ENCODE measurements at places on chromosomes 3 and 15.

DNA sequence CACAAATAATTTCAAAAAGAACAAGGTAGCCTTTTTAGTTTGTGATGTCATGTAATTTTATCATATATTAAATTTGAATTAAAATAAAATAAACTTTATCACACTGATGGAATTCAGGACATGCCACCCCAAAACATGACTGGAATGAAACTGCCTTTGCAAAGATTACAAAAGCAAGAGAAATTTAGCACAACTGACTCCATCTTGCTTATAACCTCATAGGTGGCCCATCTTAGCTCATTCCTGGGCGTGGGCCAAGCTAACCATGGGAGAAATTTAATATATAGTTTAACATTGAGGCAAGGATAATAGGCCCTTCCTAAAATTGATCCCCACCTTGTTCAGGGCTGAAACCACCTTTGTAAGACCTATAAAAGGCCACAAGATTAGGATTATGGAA, 235.6 kb downstream of the ZNF385D start:
- no peak for DNase-seq

- no peak for DNase-seq
Measured at GRCh38 chr3:47974974-47975470, 41.2 kb downstream of the MAP4 start.

DNA sequence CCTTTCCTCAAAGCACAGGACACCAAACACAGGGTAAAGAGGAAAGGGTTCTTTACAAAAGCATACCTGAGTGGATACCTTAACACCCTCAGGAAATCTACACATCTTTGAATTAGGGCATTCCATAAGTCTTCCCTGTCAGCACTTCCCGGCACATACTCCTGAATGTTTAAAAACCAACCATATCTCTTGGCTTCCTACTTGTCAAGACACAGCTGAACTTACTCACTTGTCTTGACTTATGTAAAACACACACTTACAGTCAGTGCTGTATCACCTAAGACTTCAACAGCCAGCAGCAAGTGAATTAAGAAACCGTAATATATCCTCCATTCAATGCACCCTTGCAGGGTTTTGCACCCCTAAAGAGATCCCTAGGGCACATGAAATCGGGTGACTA, 17.5 kb downstream of the IL1RAP start:
- no peak for DNase-seq

DNA sequence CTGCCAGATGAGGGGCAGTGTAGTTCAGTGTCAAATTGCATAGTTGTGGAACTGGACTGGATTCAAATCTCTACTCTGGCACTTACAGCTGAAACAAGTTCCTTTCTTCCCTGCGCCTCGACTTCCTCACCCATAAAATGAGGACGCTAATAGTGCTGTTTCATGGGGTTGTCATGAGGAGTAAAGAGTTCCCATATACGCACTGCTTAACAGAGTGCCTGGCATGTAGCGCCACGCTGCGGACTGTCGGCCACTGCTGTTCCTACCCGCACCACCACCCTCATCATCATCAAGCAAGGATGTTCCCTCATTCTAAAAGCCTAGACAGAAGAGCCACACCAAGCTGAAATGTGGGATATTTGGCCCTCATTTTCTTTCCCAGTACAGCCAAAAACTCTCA, 91.9 kb downstream of the CHDH start:
- no peak for DNase-seq

DNA sequence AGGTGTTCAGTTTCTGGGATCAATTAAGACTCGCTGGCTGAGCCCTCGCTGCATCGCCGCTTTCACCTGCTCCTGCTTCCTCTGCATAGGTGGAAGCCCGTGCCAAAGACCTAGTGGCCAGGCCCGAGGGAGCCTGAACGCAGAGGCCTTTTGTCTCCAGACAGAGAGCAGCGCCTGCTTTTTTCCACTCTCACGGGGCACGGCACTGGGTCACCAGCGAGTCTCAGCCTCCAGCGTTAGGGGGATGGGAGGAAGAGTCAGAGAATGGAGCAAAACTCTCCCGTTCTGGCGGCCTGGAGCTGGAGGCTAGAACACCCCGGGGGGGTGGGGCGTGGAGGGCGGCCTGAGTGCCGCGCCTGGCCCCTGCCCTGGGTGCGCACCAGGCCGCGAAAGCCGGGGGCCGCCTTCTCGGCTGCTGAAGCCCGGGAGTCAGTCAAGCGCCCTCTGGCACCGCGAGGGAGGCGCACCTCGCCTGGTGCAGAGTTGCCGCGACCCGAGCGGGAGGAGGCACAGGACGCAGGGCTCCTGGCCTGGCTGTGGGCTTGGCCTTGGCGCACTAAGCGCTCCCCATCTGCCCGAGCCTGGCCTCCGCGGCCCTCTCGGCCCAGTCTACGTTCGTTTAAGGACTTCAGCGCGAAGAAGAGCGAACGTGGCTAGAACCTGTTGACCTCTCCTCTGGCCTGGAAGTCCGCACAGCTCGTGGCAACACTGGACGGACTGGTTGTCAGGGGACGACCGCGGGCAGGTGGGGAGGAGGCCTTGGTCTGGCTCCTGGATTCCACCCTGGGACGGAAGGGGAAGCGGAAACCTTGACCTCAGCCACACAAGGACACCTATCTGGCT, 21.5 kb downstream of the NR2F2 start:
- no peak for DNase-seq

- no peak for DNase-seq
Measured at GRCh38 chr3:171898192-171898591, 55.0 kb downstream of the TMEM212 start.

- no peak for DNase-seq
Measured at GRCh38 chr3:166013073-166013679, 176.0 kb upstream of the BCHE start.

- no peak for DNase-seq
Measured at GRCh38 chr3:106862067-106862466, 515.2 kb upstream of the CCDC54 start.

DNA sequence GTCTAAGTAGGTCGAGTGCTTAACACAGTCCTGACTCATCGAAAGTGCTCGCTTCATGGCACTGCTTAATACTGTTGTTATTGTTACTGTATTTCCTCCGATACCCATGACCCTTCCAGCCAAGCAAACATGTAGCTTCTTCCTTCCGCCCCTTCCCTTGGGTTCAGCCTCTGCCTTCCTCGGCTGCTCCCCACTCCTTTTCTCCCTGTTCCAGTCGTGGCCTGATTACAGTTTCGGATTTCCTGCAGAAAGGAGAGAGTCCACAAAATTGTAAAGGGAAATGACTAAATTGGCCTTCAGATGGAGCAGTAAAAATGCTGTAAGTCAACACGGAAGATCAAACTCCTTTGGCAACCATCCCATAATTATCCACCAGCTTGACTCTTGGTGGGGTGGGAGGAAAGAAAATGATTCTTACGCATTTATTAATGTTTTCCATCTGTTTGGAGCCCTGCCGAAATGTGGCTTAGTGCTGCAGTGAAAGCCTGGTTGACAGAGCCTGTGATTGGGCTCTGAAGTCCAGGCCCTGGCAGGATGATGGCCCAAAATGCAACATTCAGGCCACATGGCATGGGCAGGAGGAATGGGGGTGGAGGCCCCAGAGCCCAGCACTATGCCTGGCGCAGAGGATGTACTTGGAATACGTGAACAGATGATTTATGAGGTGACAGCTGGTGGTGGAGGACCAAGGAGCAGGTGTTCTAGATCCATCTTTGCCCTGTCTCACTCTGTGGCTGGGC, 37.6 kb downstream of the FAM3D start:
- no peak for DNase-seq

GRCh38 chr15:60740787-60741354, 261.9 kb upstream of the ICE2 start:
- peak; percentile 23 for DNase-seq

DNA sequence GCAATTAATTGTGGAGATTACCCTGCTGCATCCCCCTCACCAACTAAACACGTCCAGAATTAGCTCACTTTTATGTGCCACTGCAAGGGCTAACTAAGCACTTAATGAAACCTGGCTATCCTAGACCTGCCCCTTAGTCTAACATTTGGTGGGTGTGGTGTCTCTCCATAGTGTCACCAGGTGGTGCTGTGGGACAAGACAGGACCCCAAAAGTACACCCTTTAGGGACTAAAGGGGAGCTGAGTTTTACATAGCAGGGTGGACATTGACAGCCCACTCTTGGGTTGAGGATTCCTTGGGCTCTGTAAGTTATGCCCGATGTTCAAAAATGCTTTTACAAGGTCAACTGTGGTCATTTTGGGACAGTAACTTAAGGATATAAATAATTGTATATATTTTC, 5.7 kb downstream of the DUT start:
- DNase-seq: no peak

DNA sequence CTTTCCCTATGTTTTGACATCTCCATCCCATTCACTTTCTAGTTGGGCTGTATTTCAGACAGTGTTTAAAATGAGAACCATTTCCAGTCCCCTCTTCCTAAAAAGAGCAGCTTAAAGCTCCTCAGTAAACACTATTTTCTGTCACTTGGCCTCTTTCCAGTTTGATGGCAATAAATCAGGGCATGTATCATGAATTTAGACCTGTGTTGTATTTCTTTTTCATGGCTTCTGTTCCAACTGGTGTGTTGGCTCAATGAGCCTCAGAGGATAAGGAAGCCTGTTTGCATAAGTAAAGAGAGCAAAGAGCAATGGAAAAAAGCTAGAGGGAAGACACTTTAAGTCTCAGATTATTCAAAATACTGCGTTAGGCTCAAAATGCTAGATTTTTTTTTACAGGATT, 7.2 kb downstream of the CCDC80 start:
- DNase-seq: no peak

DNA sequence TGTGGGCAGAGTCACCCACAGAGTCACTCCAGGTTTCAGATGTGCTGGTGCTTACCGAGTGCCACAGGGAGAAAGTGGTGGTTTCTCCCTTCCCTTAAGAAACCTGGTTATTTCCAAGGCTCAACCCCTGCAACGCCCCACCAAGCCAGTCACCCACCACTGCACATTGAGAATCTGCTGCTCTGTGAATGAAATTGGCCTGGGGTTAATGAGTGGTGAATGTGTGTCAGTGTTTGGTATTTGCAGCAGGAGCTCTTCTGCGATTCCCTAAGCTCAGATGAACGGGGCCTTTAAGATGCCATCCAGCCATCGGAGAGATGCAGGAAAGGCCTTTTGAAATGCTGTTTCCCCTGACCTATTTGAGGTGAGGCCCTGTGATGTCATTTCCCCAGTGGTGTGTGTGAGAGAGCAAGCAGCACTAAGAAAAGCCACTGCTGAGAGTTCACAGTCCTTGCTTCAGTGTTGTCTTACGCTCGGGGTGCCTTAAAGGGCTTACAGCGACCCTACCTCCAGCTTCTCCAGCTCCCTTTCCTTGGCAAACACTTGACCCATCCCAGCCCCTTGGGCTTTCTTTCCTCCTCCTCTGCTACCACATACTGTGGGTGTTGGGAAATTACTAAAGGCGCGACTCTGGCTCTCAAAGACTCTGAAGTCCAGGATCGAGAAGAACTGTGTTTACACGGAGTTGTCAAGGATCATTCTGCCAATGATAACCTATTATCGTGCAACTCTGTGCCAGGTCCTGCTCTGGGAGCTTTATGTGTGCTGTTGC, 68.9 kb downstream of the SMAD3 start:
- DNase-seq: peak; percentile 60

- DNase-seq: no peak
Measured at GRCh38 chr15:89148126-89148525, 59.9 kb downstream of the ABHD2 start.

DNA sequence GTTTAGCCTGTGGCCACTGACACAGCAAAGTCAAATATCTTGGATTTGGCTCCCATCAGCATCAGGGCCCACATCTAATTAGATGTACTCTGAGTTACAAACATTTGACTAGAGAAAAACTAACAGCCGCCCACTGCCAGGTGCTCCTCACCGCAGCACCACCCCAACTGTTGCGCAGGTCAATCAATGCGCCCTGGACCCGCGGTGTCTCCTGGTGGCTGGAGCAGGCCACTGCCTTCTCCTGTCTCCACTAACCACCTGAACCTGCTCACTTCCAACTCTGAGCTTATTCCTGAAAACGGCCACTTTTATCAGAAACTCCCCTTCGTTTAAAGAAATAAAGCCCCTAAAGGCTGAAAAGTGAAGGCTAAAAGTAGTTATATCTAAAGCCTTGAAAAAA, 4.3 kb downstream of the RIOX2 start:
- DNase-seq: no peak

GRCh38 chr3:25665315-25666280, 891 bp upstream of the TOP2B start:
- no peak for DNase-seq

- DNase-seq: no peak
Measured at GRCh38 chr3:185797108-185797881, 27.5 kb downstream of the IGF2BP2 start.

DNA sequence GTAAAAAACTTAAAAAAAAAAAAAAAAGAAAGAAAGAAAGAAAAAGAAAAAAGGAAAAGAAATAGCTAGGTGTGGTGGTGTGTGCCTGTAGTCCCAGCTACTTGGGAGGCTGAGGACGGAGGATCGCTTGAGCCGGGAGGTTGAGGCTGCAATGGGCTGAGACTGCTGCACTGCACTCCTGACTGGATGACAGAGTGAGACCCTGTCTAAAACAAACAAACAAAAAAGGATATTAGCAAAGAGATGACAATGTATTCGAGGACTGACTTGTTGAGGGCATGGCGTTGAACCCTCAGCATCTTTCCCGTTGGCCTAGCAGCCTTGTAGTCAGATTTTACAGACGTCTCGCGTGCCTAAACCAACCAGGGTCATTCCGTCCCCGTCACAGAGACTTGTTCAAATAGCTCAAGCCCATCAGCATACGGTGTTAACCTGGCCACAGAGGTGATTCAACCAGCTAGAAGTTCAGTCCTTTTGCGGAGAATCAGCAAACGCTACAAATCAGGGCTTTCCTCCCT, 528 bp upstream of the NIT2 start:
- no peak for DNase-seq

DNA sequence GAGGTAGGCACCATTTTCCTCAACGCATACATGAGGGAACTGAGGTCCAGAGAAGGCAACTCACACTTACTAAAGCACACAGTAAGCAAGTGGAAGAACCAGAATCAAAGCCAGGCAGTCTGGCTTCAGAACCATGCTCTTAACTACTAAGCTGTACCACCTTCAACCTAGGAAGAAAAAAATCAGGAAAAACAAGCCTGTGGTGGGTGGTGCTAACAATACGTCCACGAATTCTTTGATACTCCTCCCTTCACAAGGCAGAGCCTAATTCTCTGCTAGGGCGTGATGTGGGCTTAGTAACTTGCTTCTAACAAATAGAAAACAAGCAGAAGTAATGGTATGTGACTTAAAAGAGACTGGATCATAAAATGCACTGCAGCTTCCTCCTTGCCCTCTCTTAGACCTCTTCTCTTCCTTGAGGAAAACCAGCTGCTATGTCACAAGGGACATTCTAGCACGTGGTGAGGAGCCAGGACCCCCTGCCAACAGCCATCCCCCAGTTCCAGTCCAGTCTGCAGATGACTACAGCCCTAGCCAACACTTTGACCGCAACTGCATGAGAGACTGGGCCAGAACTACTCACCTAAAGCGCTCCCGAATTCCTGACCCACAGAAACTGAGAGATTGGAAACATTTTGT, 36.9 kb downstream of the HACD2 start:
- DNase-seq: no peak

GRCh38 chr3:146969356-146969755, 364.2 kb upstream of the PLSCR5 start:
- DNase-seq: no peak
